ENCODE measurements at places on chromosomes 13 and 19.

DNA sequence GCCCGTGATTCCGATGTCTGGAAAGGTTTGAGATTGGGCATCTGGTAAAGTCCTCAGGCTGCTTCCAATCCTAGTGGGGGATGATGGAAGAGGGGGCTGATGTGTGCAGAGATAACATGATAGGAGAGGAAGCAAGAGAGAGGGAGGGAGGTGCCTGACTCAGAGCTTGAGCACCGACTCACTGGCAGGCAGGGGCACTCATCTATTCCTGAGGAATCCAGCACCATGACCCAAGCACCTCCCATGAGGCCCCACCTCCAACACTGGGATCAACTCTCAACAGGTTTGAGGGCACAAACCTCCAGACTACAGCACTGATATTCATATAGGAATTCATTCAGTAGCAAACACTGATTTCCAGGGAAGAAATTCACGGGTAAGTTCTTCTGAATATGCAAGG is 5.6 kb upstream of the SIGLEC9 start:
- no peak for DNase-seq

DNA sequence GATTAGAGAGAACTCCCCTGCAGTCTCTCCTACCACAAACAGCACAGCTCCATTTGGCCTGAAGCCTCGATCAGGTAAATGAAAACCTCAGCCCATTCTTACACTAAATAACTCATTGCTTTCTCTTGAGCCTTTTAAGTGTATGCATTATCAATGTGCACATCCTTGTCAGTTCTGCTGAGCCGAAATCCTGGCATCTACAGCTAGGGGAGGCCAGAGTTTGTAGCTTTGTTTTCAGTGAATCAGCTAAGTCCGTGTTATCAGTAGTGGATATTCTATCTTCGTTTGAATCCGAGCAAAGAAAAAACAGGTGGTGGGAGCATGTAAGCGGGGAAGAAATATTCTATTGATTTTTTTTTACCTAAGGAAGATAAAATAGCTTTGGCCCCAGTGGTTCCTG is 84.4 kb downstream of the ESD start:
- peak; percentile 8 for DNase-seq

GRCh38 chr13:25934127-25934526 is 117.7 kb downstream of the SHISA2 start:
- DNase-seq = no peak

DNA sequence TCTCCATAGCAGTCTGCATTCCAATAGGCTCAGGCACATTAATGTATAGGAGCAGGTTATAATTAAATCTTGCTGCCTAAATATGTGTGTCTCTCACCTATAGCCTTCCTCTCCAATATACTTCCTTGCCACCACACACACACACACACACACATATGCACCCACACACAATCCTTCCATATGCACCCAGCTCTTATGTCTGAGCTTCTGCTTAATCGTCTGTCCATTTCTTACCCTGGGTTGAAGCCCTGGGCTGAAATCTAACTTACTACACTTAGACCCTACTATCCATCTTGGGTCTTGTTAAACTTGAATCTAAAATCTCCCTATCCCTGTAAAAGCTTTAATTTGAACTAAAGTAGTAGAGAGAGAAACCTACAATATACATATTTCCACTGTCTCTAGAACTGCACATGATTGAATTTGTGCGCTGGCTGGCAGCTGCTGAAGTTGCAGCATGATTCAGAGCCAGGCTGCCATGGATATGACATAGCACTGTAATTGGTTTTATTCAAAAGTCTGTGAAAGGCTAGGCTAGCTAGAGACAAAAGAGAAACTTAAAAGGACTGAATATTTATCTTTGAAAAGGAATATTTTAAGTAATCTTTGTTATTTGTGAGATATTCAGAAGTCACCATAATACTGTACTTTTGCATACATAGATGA is 25.7 kb upstream of the FREM2 start:
- peak; percentile 69 for DNase-seq

DNA sequence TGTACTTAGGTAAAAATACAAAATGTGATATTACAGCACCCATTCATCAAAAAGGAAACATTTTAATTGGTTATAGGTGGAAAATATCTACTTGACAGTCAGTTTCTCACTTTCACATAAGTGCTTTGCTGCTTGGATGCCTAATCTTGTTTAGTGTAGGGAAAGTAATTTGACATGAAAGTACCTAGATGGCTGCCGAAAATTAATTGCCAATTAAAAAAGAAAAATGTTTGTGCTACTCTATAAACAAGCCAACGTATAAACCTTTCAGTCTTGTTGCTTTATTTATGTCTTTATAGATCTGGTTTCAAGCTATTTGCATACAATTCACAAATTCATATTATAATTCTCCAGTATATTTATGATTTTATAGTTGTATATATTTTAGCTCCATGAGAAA is 729.9 kb downstream of the DACH1 start:
- DNase-seq = peak; percentile 17

GRCh38 chr13:43894438-43894837 is 14.7 kb downstream of the LACC1 start:
- DNase-seq = no peak

DNA sequence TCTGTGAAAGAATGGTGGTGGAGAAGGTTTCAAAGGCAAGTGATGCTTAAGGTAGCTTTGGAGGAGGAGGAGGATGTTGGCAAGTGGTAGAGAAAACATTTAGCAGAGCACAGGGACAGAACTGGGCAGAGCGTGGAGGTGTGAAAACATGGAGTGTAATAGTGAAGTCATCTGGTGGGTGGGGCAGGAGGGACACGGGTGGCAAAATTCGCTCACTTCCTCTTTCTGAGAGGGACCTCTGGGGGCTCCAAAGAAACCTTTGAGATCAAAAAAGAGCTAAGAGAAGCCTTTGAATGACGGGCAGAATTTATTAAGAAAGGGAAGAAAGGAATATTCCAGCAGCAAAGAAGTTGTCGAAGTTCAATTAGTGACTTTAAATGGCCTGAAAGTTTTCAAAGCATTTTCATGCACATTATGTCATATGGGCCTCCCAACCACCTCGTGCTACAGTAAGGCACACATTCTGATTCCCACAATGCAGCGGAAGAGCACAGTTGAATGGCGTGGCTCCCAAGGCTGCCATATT is 82.8 kb downstream of the STARD13 start:
- DNase-seq = no peak

DNA sequence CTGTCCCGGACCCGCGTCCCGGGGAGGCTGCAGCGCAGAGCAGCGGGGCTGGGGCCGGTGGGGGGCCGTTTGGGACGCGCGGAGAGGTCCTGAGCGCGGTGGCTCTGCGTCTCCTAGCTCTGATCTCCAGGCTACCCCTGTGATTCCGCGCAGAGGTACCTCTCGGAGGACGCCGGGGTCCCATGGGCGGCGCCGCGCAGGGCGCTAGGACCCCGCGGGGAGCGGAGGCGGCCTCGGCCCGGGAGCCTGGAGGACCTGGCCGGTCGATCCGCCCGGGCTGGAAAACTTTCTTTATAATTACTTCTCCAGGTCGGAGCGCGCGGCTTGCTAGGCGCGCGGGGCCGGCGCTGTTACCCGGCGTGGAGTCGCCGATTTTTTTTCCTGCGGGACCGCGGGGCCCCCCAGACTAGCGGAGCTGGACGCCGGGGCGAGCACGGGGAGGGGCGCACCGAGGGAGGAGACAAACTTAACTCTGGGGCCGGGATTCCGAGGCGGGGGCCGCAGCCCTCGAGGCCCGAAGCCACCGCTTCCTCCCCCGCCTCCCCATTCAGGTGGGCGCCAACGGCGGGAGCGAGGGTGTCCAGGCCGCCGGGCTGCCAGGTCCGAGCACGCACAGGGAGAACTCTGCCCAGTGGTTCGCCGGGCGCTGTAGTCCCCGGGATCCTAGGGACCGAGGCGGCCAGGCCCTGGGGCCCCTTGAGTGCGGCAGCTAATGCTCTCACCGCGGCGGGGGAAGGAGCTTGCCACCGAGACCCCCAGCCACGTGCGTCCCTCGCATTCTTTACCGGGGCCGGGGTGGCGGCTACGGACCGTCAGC is 848 bp upstream of the CEBPA start:
- DNase-seq = peak; percentile 45

- DNase-seq = no peak
These were observed 54.7 kb upstream of the HTR2A start for GRCh38 chr13:46951516-46951915.

DNA sequence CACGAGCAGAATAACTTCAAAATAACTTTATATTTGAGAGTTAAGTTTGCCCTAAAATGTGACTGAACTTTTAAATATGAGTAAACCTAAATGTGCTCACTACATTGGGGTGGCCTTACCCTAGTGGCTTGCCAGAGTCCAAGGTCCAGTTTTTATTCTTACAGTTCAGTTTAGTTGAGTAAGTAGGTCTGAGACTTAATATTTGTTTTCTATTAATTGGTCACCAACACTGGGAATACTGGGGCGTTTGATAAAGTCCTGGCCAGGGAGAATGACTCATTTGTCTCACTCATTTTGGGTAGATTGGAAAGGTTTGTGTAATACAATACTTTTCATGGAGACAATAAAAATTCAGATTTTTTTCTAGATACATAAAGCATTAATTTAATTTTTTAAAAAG is 127.8 kb upstream of the SPATA13 start:
- no peak for DNase-seq

- DNase-seq = no peak
These were observed 1.6 kb downstream of the OXGR1 start for GRCh38 chr13:96992633-96993032.

GRCh38 chr19:39412867-39413271 is 400 bp downstream of the PLEKHG2 start:
- no peak for DNase-seq

GRCh38 chr13:98026457-98026857 is 73.0 kb downstream of the IPO5 start:
- DNase-seq = no peak
